Endothelial cell (in vitro differentiated cells): ENCODE measurements at places on chromosomes 13 and 19. TPM values are rescaled to one million over a fixed set of nuclear protein-coding genes. Genes with fewer than 3 reads are reported as not detected.

The RASGRP4 gene
- total RNA-seq = 8.1 TPM

The PLIN5 gene
- total RNA-seq = 0.64 TPM

The FGF22 gene
- total RNA-seq = not detected

DNA sequence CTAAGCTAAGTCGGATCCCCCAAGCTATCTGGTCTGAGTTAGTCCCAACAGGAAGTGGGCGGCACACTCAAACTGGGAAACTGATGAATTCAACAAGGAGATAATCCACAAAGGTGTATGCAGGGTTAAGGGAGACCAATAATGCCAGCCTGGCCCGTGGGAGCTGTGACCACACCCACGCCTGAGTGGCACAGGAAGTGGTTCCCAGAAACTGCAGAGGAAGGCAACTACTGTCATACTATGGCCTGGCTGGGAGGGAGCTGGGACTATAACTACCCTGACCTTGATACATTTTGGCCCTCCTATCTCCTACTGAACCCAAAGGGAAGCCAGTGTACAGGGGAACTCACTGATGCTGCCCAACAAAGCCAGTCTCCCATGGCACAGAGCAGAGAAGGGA lies 85.5 kb upstream of the TDRD3 start:
- no peak for DNase-seq

DNA sequence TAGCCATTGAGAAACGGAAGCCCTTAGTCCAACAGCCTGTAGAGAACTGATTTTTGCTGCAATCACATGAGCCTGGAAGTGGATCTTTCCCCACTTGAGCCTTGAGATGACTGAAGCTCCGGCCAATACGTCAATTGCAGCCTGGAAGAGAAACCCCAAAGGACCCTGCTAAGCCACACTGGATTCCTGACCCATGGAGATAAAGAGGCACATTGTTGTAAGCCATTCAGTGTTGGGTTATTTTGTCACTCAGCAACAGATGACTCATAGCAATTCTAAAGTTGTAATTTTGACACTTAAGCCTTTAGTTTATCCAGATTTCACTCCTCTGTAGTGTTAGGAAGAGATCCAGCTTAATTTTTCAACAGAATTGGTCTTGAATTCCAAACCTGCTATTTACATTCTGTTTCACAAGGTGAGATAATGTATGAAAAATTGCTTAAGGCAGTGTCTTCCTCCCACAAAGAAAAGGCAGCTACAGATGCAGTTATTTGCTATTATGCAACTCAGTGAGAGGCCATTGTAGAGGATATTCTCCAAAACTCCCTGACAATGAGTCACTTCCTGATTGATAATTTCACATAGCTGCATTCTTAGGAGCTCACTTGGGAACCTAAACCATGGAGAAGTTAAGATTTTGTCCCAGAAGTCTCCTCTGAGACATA lies 59.4 kb upstream of the TSHZ3 start:
- DNase-seq = no peak

DNA sequence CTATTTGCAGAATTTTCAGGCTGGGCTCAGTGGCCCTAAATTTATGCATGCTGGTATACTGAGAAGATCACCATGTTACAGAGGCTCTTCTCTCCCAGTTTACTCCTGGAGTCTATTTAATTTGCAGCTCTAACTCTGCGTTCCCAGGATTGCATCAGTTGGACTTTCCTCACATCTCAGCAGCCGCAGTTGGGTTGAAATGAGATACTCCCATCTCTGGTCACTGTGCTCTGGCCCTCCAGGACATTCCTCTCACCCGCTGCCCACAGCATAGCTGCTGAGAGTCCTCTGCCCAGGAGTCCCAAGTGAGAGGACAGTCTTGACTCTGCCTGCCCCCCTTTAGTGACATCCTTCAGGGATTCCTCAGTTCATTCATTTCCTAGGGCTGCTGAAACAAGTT lies 150.9 kb downstream of the LACC1 start:
- DNase-seq = no peak
